Upper lobe of left lung (tissue), 6 donors: ENCODE measurements at places on chromosomes 12 and 14. TPM values are rescaled to one million over a fixed set of nuclear protein-coding genes. Genes with fewer than 3 reads are reported as not detected.

DNA sequence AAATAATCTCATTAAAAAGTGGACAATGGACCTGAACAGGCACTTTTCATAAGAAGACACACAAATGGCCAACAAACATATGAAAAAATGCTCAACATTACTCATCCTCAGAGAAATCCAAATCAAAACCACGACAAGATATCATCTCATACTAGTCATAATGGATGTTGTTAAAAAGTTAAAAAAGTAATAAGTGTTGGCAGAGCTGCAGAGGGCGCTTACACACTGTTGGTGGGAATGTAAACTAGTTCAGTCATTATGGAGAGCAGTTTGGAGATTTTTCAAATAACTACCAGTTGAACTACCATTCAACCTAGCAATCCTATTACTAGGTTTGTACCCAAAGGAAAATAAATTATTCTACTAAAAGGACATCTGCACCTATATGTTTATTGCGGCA lies 47.2 kb downstream of the FOXG1 start:
- no peak for DNase-seq

DNA sequence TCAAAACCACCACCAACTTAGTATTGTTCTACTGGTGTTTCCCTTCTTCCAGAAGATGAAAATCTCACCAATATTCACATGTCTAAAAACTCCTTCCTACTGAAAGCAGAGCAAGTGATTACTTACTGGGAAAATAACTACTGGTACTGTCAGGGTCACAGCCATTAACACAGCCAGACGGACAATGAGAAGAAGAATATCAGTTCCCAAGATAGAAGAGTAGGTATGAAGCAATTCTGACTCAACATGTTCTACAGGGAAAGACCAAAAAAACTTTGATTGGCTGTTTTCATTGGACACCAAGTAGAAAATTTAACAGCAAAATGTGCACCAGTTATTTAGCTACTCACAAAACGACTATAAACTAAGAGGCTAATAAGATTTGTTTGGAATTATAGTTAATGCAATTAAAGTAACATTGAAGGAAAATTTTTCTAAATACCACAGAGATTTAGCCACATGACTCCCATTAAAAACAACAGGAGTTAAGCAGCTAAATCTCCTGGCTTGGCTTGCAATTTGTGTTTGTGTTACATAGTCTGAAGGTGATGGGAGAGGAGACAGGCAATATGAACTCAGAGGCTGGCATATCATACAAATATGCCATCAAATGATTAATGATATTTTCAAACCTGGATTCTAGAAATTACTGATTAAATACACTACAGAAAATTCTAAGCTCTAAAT lies 9.5 kb downstream of the SLC38A2 start:
- no peak for DNase-seq

GRCh38 chr12:108699955-108700563 lies 31.3 kb downstream of the CORO1C start:
- DNase-seq: no peak

DNA sequence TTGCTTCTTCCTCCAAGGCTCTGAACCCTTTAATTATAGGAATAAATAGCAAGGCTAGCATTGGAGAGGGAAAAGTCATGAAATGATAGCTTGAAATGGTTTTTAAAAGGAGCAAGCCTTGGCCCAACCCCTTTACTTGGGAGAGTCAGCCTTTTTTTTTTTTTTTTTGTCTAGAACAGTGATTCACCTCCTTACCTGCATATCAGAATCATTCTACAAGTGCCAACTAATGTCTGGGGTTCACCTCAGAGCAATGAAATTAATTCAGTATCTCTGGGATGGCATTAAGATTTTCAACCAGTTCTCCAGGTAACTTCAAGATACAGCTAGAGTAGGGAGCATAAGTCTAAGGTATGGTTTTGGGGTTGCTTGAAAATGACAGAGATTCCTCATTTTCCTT lies 41.3 kb upstream of the TMTC2 start:
- DNase-seq: no peak

DNA sequence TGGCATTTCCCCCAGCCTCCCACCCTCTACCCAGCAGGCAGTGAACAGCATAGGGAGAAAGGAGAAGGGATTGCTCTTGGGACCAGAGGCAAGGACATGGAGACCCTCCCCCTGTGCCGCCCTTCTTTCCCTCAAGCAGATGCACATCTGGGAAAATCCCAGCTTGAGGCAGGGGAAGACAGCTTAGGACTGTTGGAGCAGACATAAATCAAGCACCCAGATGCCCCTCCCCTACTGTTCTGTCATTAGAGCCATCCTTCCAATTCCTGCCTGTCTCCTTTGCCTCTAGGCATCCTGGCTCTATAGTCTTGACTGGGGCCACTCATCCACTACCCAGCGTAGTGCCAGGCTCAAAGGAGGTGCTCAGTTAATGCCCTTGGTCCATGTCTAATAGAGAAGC lies 7.5 kb upstream of the CISTR start:
- DNase-seq: no peak

GRCh38 chr14:103628221-103628683 lies 759 bp upstream of the KLC1 start:
- peak; percentile 93 for DNase-seq

DNA sequence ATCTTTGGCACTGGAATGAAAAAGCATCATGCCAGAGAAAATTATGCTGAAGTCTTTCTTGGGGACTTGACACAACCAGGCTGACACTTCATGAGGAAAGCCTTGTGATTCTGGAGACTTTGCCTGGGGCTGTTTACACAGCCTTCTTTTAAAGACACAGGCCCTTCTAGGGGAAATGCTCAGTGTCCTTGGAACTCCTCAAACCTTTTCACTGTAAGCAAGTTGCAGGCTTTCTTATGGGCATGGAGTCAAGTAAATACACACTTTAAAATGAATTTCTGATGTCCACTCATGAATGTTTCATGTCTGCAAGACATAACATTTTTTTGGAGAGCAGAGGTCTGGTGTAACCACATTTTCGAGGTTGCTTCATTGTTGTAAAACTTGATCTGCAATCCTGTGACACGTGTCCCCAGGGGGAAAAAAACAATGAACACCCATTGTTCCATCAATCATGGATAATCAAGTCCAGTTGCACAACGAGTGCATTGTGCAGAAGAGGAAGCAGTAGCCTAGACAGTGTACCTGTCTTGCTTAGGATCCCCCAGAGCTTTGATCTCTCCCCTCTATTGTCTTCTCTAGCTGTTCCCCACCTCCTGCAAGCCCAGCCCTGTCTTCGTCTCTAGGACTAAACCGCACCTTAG lies 155.1 kb upstream of the PRICKLE1 start:
- DNase-seq: no peak

DNA sequence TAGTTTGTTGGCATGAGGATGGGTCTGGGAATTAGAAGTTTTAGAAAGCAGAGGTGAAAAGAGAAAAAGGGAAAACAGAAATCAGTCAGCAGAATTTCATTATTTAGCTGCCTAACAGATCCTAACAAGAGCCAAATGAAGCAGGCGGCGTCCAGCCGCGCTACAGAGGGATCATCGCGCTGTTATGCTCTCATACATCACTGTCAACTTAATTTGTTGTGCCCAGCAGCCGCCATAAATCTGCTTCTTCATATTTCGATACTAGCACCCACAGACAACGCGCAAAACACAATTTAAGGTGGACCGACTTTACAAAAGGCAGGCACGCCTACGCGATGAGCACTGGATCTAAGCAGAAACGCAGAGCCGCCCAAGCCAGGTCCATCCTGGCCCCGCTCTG lies 66.7 kb downstream of the SETD3 start:
- no peak for DNase-seq

The ALX1 gene
- not detected for total RNA-seq

The SLC8A3 gene
- 0.49 TPM for total RNA-seq

The KCNK13 gene
- total RNA-seq: 0.22 TPM
